ENCODE measurements at places on chromosomes 16 and 17. TPM values are rescaled to one million over a fixed set of nuclear protein-coding genes. Genes with fewer than 3 reads are reported as not detected.

The PRM3 gene
- not detected for polyA plus RNA-seq

The ATP2C2 gene
- polyA plus RNA-seq, result not detected

The IRF8 gene
- polyA plus RNA-seq, result 0.82 TPM

The LRRC46 gene
- polyA plus RNA-seq, result 6.0 TPM

The MEIOC gene
- polyA plus RNA-seq, result 0.50 TPM

The GRB7 gene
- not detected for polyA plus RNA-seq

The MT1A gene
- 3.5 TPM for polyA plus RNA-seq

The LDHD gene
- polyA plus RNA-seq, result 0.27 TPM

The CIAO3 gene
- 3.4 TPM for polyA plus RNA-seq

The CMTM1 gene
- polyA plus RNA-seq, result not detected

The DBNDD1 gene
- polyA plus RNA-seq, result 52.1 TPM

The NAA38 gene
- 437 TPM for polyA plus RNA-seq

The ETV4 gene
- 0.77 TPM for polyA plus RNA-seq

The KRT15 gene
- polyA plus RNA-seq, result not detected

The SCNN1G gene
- polyA plus RNA-seq, result not detected

The CFAP97D1 gene
- polyA plus RNA-seq, result not detected

The TP53TG3C gene
- polyA plus RNA-seq, result not detected

The KRT31 gene
- polyA plus RNA-seq, result not detected

The TNFRSF13B gene
- polyA plus RNA-seq, result not detected

The G6PC1 gene
- polyA plus RNA-seq, result not detected

The TEKT5 gene
- polyA plus RNA-seq, result not detected

The ATAD5 gene
- 1.0 TPM for polyA plus RNA-seq

The CX3CL1 gene
- 16.5 TPM for polyA plus RNA-seq

The DPEP1 gene
- not detected for polyA plus RNA-seq

Data from Purkinje cell (primary cell).